ENCODE measurements at places on chromosomes 1 and 21.

DNA sequence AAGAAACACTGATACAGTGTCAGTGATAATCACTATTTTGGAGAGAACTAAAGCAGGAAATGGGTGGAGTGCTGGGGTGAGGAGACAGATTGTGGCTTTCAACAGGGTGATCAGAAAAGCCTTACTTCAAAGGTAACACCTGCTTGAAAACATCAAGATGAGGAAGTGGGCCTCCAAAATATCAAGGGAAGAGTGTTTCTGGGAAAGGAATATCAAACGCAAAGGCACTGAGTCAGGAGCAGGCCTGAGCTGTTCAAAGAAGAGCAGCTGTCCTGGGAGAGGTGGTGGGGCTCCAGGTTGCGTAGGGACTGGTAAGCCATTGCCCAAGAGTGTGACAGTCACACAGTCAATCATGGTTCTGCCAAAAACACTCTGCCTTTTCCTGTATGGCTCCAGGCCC, 47.1 kb upstream of the ATP1A1 start:
- DNase-seq = no peak

- DNase-seq = no peak
These were observed 230.1 kb upstream of the RAB4A start for GRCh38 chr1:229040630-229041358.

- no peak for DNase-seq
These were observed 28.8 kb downstream of the GORAB start for GRCh38 chr1:170560681-170561285.

- no peak for DNase-seq
These were observed 26.5 kb upstream of the ITLN1 start for GRCh38 chr1:160911441-160911840.

DNA sequence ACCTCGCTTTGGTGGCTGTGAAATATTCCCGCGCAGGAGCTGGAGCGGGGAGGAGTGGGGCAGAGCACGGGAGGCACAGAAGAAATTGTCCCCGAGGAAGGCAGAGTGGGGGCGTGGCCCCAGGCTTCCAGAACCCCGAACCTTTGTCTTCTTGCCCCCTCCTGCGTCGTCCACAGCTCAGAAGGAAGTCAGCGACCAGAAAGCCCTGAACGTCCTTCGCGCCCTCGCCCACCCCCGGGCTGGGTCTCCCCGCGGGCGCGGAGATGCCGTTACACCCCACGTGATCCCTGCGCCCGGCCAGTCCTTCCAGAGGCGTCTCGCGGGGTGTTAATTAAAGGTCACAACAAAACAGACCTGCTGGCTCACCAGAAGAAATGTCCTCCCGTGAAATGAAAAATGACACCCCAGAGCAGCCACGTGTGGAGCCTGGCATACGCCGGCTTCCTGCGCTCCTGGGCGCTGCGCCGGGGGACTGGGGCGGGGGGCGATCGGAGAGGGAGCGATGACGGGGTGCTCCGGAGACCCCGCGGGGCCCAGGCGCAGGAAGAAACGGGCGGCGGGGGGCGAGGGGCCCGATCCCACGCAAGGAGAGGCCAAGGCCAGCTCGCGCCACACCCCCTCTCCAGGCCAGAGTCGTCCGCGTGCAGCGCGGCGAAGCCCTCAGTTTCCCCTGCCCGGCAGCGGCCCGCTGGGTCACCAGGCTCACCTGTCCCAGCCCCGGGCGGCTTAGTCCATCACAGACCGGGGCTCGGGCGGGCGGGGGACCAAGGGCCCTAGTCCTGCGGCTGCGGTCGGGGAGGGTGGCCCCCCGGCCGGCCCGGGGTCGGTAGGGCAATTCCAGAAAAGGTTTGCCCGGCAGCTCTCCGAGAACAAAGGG, 995 bp upstream of the KIF26B start:
- DNase-seq = peak; percentile 19

DNA sequence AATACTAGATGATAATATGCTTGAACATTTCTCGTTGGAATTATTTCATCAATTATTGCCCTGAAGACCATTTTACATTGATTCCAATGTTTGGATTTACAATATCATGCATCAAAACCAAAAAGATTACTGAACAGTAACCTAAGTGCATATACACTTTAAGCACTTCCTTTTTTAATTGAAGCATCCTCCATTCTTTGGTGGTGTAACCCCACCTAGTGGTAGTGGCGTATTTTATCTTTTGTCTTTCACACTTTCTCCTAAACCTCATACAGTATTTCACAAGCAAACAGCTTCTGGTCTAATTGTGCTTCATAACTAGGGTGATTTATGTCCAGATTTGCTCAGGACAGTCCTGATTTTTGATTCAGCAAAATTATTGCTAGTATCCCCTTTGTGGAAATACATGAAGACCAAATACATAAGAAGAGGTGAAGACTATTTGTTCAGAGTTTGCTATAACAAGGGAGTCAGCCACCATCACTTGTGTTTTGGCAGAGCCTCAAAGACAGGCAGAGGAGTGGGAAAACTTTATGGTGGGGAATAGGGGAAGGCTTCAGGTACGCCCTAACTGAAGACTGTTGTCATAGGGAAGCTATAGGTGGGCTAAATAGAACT, 3.4 kb upstream of the NVL start:
- no peak for DNase-seq

DNA sequence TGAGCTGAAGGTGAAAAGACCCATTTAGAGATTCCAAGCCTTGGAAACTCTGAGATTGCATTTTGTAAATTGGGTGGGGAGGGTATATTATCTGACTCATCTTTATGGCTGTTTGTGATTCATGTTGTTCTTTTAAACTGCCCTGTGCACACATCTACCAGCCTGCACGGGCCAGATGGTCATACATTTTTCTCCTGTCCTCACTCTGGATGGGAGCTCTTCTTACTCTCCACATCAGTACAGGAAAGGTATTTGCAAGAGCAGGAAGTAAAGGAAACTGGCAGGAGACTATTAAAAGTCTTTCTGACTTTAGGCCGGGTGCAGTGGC, 14.3 kb upstream of the NMNAT2 start:
- DNase-seq = no peak

- DNase-seq = no peak
These were observed 27.5 kb downstream of the TRPM2 start for GRCh38 chr21:44380876-44381275.

DNA sequence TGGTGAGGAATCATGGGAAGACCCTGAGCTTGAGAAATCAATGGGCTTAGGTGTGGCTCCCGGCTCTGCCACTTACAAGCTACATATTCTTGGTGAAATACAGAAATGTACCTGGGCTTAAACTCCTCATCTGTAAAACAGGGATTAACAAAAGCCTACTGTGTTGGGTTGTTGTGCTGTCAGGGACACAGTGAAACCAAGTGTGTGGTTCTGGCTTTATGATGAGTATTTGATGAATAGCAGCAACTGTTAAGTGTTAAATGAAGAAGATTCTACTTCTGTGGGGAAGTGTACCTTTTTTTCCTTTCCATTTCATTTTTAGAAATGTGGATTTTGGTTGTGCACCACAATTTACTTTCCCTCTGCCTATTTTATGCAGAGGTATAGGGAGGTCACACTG, 41.1 kb upstream of the DUSP10 start:
- no peak for DNase-seq

GRCh38 chr1:75273110-75273509, 138.9 kb downstream of the LHX8 start:
- no peak for DNase-seq

DNA sequence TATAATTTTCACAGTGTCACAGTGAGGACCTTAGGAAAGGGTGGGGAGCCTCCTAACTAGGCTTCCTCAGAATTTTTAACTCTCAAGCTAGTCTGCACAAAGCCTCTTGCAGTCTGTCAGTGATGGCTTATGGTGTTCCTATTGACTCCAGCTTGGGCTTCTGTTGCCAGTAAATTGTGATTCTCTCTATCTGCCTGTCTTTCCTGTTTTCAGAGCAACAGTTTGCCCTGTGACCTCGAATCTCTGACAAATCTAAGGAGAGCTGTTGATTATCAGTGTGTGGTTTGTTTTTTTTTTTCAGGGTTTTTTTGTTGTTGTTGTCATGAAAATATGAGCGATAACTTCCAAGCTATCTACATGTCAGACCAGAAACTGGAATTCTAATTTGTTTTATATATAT, 423.2 kb upstream of the B3GALT2 start:
- no peak for DNase-seq

- no peak for DNase-seq
These were observed 17.4 kb downstream of the MAST2 start for GRCh38 chr1:45820788-45821187.

DNA sequence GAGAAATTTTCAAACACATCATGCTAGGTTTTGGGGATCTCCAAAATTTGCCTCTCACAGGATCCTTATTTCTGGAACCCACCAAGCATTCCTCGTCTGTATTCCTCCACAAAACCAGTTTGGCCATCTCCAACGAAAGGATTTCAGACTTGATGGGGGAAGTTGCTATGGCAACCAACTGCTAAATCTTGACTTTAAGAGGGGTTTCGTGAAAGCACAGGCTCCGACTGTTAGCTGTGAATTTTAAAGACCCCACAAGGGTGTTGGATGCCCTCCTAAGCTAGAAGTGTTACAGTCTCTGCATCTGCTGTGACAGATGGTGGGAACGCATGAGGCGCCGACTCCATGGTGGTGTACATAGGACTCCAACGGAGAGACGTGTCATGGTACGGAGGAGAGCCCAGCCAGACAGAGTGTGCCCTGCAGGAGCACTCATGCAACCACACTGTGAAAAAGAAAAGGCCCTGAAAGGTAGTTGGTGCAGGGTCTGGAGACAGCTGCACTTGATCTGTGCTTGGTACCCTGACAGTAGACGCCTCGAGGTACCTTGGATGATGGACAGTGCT, 147.1 kb downstream of the ASTN1 start:
- DNase-seq = no peak

DNA sequence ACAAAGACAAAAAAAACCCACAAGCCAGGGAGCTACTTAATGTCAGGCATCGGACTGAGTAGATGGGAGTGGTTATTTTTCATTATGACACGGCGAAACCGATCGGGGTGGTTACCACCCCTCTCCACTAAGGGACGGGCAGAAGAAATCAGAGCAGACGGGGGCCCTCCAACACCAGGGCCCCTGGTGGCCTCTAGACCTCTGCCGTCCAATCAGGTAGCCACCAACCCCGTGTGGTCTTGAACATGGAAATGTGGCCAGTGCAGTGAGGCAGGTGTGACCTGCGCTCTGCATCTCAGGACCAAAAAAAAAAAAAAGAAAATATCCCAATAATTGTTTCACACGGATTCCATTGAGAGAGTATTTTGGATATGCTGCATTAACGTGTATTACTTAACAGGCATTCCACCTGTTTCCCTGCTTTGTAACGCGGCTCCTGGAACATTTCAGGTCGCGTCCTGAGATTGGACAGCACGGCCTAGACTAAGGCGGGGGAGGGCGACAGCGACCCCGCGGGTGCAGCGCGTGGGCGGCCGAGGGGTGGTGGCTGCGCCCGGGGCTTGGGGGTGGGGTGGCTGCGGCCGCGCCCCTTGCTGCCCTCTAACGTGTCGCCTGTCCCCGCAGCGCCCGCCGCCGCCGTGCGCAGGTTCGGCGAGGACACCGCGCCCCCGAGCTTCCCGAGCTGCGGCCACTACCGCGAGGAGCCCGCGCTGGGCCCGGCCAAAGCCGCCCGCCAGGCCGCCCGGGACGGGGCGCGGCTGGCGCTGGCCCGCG, 48.3 kb downstream of the SIM2 start:
- no peak for DNase-seq

- no peak for DNase-seq
These were observed 26.0 kb downstream of the SDE2 start for GRCh38 chr1:225973158-225973557.

- no peak for DNase-seq
These were observed 43.6 kb upstream of the EDN2 start for GRCh38 chr1:41528106-41528505.

DNA sequence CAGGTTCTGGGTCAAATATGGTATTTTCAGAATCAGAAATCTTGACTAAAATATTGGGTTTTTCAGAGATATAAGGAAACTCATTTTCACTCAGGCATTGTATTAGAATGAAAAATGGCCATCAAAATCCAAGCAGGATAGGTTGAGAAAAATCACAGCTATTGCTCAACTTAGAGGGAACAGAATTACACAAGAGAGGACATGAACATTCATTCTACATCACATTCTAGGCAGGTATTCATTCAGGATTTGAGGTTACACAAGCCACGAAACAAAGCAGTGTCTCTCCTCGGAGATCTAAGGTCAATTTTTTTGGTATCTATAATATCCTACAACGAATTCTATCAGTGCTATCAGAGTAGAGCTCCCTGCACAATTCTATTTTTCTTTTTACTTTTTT, 163.6 kb upstream of the HP1BP3 start:
- no peak for DNase-seq

DNA sequence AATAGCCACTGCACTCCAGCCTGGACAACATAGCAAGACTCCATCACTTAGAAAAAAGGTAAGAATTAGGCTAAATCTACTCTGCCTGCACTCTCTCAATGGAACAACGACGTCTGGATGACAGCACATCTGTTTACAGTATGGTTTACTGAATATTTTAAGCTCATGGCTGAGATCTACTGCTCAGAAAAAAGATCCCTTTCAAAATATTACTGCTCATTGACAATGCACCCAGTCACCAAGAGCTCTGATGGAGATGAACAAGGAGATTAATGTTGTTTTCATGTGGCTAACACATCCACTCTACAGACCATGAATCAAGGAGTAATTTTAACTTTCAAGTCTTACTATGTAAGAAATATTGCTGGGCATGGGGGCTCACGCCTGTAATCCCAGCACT, 58.0 kb downstream of the SLC27A3 start:
- DNase-seq = no peak

DNA sequence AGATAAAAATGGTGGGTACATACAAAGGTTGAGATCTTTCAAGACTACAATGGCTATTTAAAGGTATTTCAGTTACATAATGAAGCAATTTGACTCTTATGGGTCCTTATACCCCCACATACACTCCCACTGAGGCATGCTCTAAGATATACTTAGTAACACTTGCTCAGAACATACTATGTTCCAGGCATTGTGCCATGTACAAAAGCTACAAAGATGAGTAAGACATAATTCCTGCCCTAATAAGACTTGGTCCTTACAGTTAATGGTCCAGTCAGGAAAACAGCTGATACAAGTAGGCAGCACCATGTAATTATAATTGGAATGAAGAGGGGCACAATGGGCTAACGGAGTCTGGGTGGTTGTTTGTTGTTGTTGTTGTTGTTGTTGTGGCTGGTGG, 166.7 kb upstream of the BEND5 start:
- no peak for DNase-seq

All from GM12891 (cell line).